Activated naive CD8-positive, alpha-beta T cell treated with anti-CD3 and anti-CD28 coated beads, Interleukin-2, amount 50 U/mL, for 16 hours (primary cell): ENCODE measurements at places on chromosomes 13 and 19.

DNA sequence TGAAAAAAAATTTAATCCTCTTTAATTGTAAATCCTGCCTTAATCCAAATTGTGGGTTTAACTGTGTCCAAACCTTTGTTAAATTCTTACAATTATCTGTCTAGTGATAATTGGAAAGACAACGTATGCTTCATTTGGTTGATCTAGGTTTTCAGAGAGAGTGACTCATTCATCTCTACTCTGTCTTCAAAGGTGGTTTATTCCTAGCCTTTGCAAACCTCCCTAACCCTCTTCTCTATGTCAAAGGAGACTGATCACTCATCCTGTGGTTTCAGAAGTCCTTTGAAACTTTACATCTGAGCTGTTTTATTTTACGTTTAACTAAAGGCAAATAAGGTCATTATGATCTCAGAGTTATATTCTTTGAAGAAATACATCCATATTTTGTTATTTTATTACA, 8.8 kb upstream of the OXGR1 start:
- no peak for DNase-seq

GRCh38 chr13:55661505-55661904, 1479.2 kb upstream of the PRR20A start:
- no peak for DNase-seq

- no peak for DNase-seq
Measured at GRCh38 chr13:21528616-21529015, 69.5 kb upstream of the ZDHHC20 start.

- DNase-seq = no peak
Measured at GRCh38 chr19:38162632-38163031, 61.4 kb downstream of the DPF1 start.

GRCh38 chr13:113216254-113217048, 7.0 kb downstream of the CUL4A start:
- no peak for DNase-seq

DNA sequence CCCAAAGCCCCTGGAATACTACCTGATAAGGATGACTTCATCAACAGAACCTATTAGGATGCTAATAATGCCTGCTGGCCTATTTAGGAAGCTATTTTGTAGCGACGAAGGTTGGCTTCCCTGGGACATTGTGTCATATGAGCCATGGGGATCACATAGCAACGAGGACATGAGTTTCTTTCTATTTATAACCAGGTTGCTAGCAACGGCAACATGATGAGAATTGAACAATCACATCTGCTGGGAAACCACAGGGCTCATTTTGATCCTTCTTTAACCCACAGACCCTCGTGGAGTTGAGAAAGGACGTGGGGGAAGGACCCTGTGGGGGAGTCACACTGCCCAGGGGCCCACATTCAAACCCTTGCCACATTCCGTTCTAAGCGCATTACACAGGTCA, 172.2 kb downstream of the COL4A1 start:
- DNase-seq = no peak

GRCh38 chr19:29610574-29611271, 4.6 kb downstream of the POP4 start:
- peak; percentile 69 for DNase-seq

DNA sequence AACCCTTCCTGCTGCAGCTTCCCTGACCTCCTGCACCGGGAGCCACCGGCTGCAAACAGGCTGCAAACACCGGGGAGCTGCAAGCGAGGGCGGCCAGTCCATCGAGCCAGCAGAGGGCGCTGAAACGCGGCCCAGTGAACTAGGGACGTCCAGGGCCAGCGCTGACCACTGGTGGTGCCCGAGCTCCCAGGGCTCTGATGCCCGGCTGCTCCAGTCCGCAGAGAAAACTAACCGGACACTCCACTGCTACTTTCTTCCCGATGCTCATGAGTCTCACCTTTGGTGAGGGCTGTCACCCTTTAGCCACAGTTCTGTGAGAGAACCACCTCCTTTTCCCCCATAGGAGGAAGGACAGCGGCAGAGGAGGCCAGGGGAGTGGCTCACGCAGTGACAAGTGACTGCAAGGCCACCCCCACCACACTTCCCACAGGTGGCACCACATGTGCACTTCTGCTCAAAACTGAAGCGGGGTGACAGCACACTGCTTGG, 82.8 kb upstream of the MTIF3 start:
- DNase-seq = peak; percentile 7

DNA sequence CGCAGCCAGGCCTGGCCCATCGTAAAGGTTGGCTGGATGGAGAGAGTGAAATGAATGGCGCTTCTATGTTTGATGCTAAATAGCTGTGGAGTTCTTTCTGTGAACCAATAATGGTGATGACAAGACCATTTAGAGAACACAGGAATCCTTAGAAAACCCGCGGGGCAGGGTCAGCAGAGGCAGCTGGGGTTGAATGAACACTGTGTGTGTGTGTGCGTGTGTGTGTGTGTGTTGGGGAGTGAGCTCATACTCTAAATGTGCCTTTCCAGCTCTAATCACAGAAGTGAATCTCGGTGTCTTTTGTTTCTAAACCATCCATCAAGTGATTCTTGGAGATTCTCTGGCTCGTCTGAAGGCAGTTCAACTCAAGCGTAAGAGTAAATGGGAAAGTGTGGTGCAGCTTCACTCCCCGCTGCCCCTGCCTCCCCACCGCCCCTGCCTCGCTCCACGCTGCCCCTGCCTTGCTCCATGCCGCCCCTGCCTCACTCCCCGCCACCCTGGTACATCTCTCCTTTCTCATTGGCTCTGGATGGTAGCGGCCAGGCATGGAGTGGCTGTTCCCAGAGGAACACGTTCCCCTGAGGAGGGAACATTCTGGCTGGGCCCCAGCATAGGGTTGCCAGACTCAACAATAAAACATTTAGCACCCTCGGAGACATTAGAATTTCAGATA, 21.2 kb downstream of the TMPRSS9 start:
- DNase-seq = no peak

GRCh38 chr19:7769171-7769570, 6.1 kb downstream of the CLEC4M start:
- DNase-seq = no peak

DNA sequence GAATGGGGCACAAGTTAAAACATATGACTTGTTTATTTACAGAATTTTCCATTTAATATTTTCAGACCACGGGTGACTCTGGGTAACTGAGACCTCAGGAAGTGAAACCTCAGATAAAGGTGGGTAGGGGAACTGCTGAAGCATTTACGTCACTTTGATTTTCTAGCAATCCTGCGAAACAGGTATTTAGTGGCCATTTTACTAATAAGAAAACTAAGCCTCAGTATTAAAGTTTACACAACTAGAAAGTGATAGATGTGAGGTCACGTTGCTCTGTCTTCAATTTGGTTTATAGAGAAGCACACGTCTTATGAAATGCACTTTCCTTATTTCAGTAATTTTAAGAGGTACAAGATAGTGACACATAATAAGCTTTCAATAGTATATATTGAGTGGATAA, 402.8 kb downstream of the FGF9 start:
- DNase-seq = no peak

- no peak for DNase-seq
Measured at GRCh38 chr13:35164324-35164932, 222.4 kb downstream of the NBEA start.

DNA sequence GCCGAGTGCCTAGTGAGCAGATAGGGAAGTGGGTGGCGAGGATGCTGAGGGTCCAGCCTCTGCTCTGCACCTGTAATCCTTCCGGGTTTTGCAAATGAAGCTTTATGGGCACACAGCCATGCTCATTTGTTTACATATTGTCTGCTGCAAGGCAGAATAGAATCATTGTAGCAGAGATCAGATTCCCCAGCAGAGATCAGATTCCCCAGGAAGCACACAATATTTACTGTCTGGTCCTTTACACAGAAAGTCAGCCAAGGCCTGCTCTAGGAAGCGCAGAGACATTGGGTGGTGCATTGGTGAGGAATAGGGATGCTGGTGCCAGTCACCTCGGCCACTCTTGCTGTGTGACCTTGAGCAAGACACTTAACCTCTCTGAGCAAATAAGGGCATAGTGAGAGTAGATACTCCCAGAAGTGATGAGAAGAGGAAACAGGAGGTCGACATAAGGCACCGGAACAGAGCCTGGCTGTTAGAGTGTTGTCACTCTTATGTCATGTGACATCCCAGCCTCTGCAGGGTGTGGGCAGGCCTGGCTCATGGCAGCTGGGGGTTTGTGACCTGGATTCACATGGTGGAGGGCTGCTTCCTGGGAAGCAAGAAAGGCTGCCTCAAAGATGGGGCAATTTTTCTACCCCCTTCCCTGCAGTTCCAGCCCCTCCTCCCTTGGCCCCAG, 25.6 kb downstream of the CARM1 start:
- no peak for DNase-seq

DNA sequence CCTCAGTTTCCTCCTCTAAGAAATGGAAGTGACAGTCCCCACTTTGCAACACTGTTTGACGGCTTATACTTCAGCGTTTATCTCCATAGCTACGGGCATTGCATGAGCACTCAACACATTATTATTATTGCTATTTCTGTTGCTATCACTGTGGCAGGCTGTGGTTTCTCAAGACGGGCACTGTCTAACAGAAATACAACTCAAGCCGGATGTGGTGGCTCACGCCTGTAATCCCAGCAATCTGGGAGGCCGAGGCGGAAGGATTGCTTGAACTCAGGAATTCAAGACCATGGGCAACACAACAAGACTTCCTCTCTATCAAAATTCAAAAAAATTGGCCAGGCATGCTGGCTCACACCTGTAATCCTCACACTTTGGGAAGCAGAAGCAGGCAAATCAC, 4.9 kb upstream of the ZSWIM4 start:
- no peak for DNase-seq

DNA sequence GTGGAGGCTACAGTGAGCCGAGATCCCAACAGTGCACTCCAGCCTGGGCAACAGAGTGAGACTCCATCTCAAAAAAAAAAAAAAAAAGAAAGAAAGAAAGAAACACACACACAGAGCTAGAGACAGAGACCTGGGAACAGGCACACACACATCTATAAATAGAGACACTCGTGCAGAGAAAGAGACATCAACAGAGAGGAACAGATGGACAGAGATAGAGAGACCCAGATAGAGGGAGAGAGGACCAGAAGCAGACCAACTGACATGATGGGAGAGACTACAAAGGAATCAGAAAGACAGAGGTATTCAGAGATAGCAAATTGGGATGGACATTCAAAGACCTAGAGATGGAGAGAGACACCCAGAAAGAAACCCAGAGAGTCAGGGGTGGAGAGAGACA, 2.1 kb upstream of the CA11 start:
- DNase-seq = no peak

GRCh38 chr13:112113348-112113747, 46.4 kb downstream of the SOX1 start:
- DNase-seq = no peak

DNA sequence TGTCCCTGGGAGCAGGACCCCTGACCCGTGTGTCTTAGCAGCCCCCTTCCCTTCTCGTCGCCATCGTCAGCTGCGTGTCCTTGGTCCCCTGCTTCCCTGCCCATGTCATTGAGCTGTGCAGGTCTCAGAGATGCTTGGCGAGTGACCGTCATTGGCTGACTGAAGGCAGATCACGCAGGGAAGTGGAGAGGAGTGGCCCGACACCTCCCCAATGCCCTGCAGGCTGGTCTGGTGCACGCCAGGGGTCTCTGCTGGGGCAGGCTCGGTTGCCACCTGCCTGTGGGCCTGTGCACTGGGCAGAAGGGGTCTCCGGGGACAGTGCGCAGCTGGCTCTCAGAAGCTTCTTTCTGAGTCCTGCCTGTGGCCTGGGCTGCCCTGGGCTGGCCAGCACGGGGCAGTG, 6.2 kb downstream of the GNA11 start:
- no peak for DNase-seq

DNA sequence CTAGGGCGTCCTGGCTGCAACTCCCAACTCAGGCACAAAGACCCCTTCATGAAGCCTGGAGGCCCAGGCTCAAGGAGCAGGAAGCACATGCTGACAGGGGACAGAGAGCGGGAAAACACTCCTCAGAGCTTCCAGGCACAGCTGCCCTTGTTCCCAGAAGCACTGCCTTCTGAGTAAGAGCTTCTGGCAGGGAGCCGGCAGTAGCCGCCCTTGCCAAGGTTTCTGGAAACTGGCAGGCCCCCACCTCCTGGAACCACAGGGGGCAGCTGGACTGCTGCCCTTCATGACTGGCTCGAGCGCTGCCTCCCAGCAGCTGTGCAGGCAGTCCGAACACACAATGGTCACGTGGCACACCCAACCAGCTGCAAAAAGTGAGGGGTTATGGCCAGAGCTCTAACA, 33.6 kb upstream of the EPHX3 start:
- no peak for DNase-seq

DNA sequence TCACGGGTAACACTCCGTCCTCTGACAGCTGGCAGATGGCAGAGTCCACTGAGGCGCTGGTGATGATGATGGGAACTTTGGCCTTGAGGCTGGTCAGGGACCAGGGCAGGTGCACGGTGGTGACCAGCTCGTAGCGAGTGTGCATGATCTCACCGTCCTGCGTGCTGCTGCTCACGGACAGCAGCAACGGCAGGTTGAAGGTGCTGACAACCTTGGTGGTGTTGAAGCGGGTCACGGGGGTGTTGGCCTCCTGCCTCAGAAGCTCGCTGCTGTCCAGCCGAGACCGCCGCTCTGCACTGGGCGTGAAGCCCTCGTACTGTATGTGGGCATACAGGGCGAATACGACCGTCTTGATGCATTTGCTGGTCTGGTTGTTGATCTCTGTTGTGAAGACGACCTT, 11.6 kb downstream of the ARRDC5 start:
- no peak for DNase-seq

- no peak for DNase-seq
Measured at GRCh38 chr19:44756089-44756562, 7.6 kb downstream of the BCL3 start.

DNA sequence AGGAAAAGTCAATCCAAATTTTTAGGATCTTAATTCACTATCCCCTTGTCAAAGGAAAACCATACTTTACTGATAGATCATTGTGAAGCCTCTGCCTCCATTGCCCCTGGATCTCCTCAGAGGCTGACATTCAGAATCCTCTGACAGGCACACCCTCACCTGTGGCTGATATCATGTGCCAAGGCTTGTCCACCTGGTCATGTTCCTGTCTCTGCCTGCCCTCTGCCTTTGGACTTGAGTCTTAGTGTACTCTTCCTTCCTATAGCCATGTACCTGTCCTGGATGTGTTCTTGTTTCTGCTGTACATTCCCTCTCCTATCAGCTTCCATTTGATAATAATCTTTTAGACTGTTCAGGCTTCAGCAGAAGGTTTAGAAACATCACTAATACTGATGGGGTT, 179.4 kb downstream of the TNFSF13B start:
- no peak for DNase-seq

- DNase-seq = no peak
Measured at GRCh38 chr19:48982280-48982679, 10.8 kb downstream of the GYS1 start.

DNA sequence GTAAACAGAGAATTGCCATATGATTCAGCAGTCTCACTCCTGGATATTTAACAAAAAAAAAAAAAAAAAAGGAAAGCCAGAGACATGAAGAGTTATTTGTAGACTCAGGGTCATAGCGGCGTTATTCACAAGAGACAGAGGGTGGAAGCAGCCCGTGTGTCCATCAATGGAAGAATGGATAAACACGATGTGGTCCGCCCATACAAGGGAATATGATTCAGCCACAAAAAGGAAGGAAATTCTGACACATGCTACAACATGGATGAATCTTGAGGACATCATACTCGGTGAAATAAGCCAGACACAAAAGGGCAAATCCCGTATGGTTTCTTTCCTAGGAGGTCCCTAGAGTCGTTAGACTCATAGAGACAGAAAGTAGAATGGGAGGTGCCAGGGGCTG, 14.8 kb downstream of the ACSBG2 start:
- DNase-seq = no peak

- no peak for DNase-seq
Measured at GRCh38 chr19:43462785-43463380, 2.5 kb downstream of the LYPD3 start.
